Stimulated activated CD4-positive, alpha-beta T cell treated with anti-CD3 and anti-CD28 coated beads, Interleukin-2, amount 100 ng/mL, for 24 hours (primary cell): ENCODE measurements at places on chromosomes 6 and 20.

- no peak for DNase-seq
Observed at GRCh38 chr20:59985864-59986263, 27.6 kb downstream of the CDH26 start.

DNA sequence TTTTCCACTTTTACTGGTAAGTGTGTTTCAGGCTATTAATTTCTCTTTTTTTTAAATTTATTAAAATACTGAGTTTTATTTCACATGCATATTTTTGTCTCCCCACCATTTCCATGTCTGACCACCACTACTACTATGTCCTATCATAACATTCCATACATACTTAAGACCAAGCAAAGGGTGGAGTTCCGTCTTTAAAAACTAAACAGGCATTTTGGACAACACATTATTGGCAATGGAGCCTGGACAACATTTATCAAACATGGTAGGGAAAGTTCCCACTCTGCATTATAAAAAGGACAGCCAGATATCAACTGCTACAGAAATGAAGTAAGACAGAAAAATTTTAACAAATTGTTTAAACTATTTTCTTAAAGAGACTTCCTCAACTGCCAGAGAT, 91.9 kb downstream of the LMBRD1 start:
- DNase-seq = no peak

DNA sequence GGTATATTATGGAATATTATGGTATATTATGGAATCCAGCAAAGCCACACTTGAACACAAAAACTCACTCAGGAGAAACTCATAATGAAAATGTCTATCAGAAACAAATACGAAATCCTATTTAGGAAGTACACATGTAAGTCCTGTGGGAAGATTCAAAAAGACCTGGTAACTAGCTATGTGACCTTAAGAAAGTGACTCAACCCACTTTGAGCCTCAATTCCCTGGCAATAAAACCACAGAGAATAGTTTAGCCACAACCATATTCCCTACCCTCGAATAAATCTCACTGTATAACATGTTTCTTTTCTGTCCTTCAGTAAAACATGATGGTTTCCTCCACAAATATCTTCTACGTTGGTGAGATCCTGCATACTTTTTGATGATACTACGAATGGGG, 56.4 kb downstream of the ZMYND8 start:
- no peak for DNase-seq

DNA sequence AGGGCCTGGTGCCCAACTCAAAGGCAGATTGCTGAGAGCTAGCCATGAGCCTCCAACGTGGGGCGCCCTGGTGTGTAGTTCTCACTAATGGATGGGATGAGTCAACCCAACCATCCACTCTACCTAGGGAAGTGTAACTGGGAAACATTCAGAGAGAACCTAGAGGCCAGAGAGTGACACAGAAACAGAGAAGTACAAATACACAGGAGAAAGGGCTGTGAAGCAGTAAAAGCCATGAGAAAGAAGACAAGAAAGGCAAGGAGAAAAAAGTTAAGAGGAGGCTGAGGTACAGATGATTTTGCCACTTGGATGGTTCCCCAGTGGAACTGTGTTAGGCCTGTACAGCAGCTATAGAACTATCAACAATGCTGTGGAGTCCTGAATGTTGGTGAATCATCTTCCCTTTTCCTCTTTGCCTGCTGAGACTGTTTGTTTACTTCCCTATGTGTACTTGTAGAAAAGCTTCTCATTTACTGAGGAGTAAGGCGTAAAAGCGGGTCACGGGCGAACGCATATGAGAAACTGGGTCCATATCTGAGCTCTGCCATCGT, 39.0 kb downstream of the MAN1A1 start:
- no peak for DNase-seq

DNA sequence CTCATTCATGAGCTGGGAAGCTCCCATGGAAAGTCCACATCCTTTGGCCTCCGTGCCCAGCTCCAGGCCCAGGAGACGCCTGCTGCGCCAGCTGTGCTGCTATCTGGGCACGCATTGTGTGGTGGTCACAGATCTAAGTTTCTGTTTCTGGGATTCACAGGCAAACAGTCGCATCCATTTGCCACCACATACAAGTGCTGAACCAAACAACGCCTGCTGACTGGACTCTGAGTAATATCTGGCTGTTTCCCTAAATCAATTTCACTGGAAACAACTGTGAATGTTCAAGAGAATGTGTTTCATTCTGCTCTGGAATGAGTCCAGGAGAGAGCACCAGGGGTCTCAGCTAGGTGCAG, 45.5 kb downstream of the IRF4 start:
- no peak for DNase-seq

- peak; percentile 64 for DNase-seq
Observed at GRCh38 chr6:138161338-138162110, at the start of gene ARFGEF3. Gene ARFGEF3 (plus strand): TSS chr6:138161939. CDS start chr6:138162087, 148 bp downstream.

GRCh38 chr6:167588181-167588919, 238.4 kb upstream of the AFDN start:
- no peak for DNase-seq
